ENCODE measurements at places on chromosomes 1 and 21. TPM values are rescaled to one million over a fixed set of nuclear protein-coding genes. Genes with fewer than 3 reads are reported as not detected.

Gene RNF223
- total RNA-seq, result not detected

Gene SLC1A7
- 148 TPM for total RNA-seq

Gene ARV1
- total RNA-seq, result 18.6 TPM

Gene HLX
- 6.2 TPM for total RNA-seq

Gene DRAXIN
- 4.7 TPM for total RNA-seq

Gene YIPF1
- 18.6 TPM for total RNA-seq

Gene ADIPOR1
- total RNA-seq, result 72.9 TPM

Gene SFN
- total RNA-seq, result 8.5 TPM

Gene CD48
- 2.6 TPM for total RNA-seq

Gene MAP1LC3C
- 10.1 TPM for total RNA-seq

Gene NPR1
- 6.8 TPM for total RNA-seq

Gene C1orf21
- total RNA-seq, result 43.2 TPM

Gene RNASEL
- total RNA-seq, result 10.0 TPM

Gene MAST2
- total RNA-seq, result 39.8 TPM

Gene SPATA1
- 1.8 TPM for total RNA-seq

Gene TSACC
- not detected for total RNA-seq

Gene RGS16
- total RNA-seq, result 56.7 TPM

Gene MAN1C1
- total RNA-seq, result 29.9 TPM

Gene S100A10
- total RNA-seq, result 71.2 TPM

Gene TRNAU1AP
- total RNA-seq, result 28.0 TPM

Gene PLA2G4A
- 11.1 TPM for total RNA-seq

Gene TIAM1
- 38.4 TPM for total RNA-seq

Gene DAB1
- total RNA-seq, result 17.9 TPM

Gene OR6N1
- not detected for total RNA-seq

Gene NCMAP
- total RNA-seq, result 2.1 TPM

Gene BRINP2
- 4.1 TPM for total RNA-seq

Gene CTH
- 7.2 TPM for total RNA-seq

Gene OR14A2
- not detected for total RNA-seq

Gene KCNC4
- 15.0 TPM for total RNA-seq

Gene FUCA1
- 29.0 TPM for total RNA-seq

Gene TRAF3IP3
- 0.99 TPM for total RNA-seq

Gene FAM151A
- not detected for total RNA-seq

Gene HCN3
- 7.4 TPM for total RNA-seq

Gene RPL22
- 252 TPM for total RNA-seq

Gene TGFB2
- total RNA-seq, result 79.6 TPM

Gene SLAMF8
- total RNA-seq, result 0.60 TPM

Gene ISG20L2
- 14.7 TPM for total RNA-seq

Gene PBXIP1
- total RNA-seq, result 118 TPM

Gene HFM1
- total RNA-seq, result 32.1 TPM

Gene TBX15
- 18.6 TPM for total RNA-seq

All from camera-type eye (tissue), 1 donor.